Fibroblast of skin of right biceps (primary cell): ENCODE measurements at places on chromosomes 7 and 10.

DNA sequence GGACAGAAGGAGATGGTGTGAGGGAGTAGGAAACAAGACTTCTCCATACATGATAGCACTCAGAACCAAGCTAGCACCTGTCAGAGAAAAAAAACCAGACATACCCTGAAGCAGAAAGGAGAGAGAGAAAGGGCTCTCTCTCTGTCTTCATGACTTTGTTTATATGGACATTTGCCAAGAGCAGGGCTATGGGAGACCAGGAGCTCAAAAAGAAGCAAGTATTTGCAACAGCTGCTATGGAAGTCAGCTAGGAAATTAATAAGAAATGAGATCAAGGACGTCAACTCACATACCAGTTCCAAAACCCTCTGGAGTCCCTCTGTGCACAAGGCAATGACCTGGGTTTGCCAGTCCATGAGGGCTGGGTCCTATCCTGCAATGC lies 111.6 kb downstream of the SGMS1 start:
- no peak for DNase-seq

DNA sequence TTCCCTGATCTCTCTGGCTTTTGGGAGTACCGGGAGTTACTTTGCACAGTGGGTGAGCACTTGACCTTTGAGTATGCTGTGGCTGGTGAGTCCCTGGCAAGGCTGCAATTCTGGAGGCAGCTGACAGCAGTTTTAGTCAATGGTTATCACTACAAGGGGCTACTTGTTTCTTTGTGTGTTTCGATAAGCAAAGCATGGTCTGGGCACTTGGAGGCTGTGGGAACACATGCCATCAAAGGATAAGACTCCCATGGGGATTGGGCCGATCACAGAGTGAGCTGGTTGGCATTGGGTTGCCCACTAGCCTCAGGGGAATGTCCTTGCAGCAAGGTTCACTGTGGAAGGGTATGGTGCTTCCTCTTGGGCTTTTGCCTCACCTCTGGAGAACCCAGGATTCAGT lies 208.2 kb downstream of the SNX13 start:
- no peak for DNase-seq

DNA sequence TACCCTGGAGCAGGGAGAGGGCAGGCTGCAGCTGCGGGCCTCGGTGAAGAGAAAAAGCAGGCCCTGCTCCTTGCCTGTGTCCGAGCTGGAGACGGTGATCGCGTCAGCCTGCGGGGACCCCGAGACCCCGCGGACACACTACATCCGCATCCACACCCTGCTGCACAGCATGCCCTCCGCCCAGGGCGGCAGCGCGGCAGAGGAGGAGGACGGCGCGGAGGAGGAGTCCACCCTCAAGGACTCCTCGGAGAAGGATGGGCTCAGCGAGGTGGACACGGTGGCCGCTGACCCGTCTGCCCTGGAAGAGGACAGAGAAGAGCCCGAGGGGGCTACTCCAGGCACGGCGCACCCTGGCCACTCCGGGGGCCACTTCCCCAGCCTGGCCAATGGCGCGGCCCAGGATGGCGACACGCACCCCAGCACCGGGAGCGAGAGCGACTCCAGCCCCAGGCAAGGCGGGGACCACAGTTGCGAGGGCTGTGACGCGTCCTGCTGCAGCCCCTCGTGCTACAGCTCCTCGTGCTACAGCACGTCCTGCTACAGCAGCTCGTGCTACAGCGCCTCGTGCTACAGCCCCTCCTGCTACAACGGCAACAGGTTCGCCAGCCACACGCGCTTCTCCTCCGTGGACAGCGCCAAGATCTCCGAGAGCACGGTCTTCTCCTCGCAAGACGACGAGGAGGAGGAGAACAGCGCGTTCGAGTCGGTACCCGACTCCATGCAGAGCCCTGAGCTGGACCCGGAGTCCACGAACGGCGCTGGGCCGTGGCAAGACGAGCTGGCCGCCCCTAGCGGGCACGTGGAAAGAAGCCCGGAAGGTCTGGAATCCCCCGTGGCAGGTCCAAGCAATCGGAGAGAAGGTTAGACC lies 138.0 kb upstream of the STK17A start:
- DNase-seq = no peak

DNA sequence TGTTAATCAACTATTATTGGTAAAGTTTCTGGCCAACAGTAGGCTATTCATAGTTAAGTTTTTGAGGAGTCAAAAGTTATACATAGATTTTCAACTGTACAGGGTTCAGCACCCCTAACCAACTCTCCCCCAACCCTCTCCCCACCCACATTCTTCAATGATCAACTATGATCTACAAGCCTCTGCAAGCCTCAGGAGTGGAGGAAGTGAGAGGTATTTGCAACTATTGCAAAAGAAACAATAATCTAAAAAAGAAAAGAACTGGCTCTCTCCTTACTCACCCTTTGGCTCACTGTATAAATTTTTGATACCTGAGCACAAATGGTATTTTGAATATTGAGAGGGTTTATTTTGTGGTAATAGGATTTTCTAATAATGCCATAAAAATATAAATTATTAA lies 179.8 kb downstream of the IPMK start:
- DNase-seq = no peak

DNA sequence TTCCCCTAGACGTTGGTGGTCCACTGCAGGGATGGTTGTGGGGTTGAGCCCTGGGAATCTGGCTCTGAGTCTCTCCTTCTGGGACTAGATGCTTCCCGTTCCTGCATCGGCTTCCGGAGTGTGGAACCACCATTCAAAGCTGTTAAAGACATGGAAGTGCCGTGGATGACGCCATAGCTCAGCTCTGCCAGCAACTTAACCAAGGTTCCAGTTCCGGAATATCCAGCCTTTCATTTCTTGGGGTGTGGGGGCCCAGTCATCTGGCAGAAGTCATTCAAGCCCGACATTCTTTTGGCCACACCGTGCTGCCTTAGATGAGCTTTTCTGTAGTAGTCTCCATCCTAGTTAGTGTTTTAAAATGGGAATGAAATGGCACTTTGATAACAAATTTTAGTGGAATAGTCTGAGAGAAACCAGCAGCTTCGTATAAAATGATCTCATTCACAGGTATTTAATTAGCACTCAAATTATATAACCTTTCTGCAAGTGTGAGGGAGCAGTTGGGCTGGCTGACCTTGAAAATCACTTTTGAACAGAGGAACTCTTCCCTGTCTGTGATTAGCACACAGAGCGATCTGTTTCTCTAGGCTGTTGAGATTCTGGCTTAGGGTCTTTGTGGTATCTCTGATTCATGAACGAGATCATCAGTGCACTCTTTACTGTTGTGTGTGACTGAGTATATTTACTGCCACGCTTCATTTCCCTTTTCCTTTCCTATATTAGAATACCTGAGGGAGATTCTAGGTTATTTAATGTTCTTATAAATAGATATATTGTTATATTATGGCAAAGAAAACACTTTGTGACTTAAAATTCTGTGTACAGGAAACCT lies 19.9 kb downstream of the LMTK2 start:
- DNase-seq = peak; percentile 49

- peak; percentile 90 for DNase-seq
Measured at GRCh38 chr10:50326757-50327701, 75.7 kb upstream of the ASAH2 start.

GRCh38 chr7:135236727-135237126 lies 3.1 kb downstream of the STRA8 start:
- DNase-seq = no peak

DNA sequence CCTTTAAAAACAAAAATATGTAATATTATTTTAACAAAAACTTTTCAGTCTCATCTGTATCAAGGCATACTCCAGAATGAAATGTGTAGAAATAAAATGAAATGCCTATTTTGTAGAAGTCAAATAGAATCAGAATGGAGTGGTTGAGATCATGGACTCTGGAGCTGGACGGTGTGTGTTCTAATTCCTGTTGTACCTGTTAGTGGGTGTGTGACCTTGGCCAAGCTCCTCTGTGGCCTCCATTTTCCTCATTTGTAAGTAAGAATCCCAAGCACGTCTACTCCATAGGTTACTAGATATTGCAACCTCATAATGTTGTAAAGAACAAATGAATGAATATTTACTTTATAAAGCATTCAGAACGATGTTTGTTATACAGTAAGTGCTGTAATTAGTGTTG lies 74.9 kb downstream of the HDAC9 start:
- no peak for DNase-seq

DNA sequence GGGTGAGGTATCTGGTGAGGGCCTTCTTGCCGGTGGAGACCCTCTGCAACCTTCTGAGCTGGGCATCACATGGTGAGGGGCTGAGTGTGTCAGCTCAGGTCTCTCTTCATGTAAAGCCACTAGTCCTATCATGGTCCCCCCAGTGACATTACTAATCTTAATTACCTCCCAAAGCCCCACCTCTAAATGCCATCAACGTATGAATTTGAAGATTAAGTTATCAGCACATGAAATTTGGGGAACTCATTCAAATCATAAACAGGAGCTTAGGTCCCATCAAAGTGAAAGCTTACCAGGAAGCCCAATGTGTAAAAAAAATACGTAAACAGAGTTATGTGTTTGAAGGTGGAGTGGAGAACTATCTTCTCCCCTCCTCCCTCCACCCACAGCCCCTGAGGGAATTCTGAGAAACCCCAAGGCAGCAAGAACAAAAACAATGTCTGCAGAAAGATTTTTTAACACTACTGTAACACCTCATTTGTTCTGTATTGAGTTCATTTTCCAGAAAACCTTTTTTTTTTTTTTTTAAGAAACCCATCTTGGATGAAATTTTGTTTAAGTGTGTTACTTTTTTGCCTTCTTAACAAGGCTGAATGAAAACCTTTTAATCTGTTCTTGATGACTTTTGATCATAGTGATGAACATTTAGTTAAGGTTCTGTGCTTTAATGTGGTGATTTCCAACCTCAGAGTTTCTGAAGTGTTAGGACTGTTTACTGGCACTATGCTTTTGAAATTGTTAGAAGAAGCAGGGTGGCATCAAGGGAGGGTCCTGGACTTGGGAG lies 19.1 kb upstream of the PCGF5 start:
- DNase-seq = no peak

DNA sequence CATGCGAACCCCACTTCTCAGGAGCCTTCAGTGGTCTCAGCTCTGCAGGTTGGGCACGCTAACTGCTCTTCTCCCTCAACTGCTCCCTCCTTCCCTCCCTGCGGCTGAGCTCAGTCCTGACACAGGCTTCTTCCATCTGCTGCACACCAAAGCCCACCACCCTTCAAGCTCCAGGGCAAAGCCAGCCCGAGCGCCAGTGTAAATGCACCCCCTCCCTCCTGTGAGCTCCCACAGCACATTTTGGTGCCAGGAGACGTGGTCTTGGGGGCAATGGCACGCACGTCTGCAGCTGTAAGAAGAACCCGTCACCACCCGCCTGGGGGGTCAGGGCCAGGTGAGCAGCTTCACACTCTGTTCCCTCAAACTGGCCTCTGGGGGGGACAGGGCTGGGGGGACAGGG lies 15.9 kb downstream of the VIPR2 start:
- no peak for DNase-seq

- DNase-seq = no peak
Measured at GRCh38 chr10:96439725-96440124, 74.0 kb downstream of the TLL2 start.

- DNase-seq = no peak
Measured at GRCh38 chr7:69839782-69840181, 241.5 kb downstream of the AUTS2 start.

DNA sequence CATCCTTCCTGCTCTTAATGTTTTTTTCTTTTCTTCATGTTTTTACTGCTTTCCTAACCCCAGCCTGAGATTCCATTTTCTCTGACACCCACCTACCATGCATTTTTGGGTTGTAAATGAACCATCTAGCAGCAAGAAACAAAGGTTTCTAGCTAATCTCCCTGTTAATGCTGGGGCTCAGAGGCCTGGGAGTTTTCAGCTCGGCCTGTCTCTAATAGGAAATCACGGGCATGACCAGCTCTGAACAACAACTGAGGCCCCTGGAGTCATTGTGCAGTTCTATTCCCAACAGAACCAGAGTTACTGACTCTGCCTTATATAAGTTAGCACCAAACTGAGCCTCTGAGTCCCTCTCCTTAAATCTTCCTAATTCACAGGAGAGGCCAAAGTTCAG lies 134.8 kb downstream of the CFAP58 start:
- no peak for DNase-seq
